ENCODE measurements at places on chromosomes 1 and 21.

DNA sequence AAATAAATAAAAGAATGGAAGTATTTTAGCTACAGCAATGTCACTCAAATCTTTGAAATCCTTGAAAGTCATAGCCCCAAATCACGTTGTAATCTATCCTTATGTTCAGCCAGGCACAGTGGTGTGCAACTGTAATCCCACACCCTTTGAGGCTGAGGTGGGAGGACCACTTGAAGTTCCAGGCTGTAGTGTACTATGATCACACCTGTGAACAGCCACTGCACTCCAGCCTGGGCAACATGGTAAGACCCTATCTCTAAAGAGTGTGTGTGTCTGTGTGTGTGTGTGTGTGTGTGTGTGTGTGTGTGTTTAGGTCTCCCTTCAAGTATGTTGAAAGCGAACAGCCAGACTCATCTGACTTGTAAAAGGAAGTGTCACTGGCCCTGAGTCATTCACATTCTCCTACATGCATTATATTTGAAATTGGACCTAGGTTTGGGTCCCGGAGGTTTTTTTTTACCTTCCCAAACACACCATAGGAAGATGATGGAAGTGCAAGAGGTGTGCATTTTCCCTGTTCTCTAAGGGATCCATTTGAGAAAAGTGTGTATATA is 50.1 kb downstream of the ZNF281 start:
- no peak for DNase-seq

DNA sequence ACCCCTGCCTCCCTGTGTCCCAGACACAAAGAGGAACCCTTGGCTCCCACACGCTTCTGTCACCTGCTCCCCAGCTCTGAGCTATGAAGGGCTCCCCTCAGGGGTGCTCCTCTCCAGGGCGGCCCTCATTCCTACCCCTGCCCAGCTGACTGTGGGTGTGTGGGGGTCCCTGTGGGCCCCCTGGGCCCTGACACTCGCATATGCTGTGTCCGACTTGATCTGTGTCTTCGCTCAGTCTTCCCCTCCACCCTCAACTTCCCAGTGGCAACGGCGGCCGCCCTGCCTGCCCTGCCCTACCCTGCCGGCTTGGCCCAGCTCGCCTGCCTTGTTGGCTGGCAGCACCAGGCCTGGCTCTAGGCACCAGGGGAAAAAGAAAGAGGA is 1.2 kb downstream of the KCNQ4 start:
- no peak for DNase-seq

DNA sequence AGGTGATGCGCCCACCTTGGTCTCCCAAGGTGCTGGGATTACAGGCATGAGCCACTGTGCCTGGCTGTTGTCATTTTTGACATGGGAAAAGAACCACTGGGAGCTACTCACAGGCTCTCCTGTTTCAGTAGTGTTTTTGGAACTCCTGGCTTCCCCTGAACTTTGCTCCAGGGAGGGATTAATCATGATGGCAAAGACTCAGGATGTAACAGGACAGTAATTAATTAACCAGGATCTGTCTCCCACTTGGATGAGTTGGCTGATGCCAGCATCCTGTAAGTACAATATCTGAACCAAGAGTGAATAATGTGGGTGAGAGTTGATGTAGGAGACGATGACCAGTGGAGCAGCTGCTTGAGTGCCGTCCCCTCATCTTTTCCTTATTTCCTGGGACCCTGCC is 4.9 kb downstream of the SFT2D2 start:
- no peak for DNase-seq

GRCh38 chr1:201515062-201515750 is 8.3 kb upstream of the CSRP1 start:
- no peak for DNase-seq

GRCh38 chr1:203453016-203453415 is 22.6 kb upstream of the PRELP start:
- no peak for DNase-seq

GRCh38 chr1:204255966-204256365 is 42.2 kb upstream of the GOLT1A start:
- no peak for DNase-seq

GRCh38 chr1:105005594-105006195 is 1256.0 kb downstream of the AMY1C start:
- no peak for DNase-seq
